Osteocyte (in vitro differentiated cells): ENCODE measurements at places on chromosomes 2 and 18. TPM values are rescaled to one million over a fixed set of nuclear protein-coding genes. Genes with fewer than 3 reads are reported as not detected.
A peak's percentile ranks its signal among the peaks of the same experiment; 100 is the strongest.

DNA sequence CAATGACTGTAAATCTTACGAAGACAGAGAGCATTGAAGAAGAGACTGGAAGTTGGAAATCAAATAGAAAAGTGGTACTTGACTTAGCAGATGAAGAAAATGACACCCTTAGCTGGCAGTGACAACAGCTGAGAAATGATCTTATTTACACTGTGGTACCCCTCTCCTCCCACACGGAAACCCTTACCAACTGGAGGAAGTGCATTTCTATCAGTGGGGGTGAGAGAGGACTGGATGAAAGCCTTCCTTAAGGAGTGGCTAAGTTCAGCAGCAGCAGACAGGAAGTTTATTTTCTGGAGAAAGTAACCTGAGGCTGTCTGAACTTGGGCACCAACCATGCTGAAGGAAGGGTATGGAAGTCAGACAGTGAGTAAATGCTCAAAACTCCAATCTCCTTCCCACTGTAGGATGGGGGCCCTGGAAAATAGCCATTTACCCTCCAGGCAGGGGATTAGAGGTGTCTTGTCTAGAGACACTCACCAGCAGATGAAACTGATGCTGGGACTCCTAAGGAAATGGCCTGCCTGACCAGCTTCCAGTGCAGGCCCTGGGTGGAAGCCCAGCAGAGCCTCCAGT is 160.2 kb upstream of the NCK2 start:
- peaks cover 12% of the 10 kb centered on the region for H3K4me1 ChIP-seq
- DNase-seq, result no peak
- no peaks in the 10 kb centered on the region for H3K36me3 ChIP-seq
- H3K27me3 ChIP-seq, result no peaks in the 10 kb centered on the region
- H3K4me3 ChIP-seq, result no peak overlapping the region

DNA sequence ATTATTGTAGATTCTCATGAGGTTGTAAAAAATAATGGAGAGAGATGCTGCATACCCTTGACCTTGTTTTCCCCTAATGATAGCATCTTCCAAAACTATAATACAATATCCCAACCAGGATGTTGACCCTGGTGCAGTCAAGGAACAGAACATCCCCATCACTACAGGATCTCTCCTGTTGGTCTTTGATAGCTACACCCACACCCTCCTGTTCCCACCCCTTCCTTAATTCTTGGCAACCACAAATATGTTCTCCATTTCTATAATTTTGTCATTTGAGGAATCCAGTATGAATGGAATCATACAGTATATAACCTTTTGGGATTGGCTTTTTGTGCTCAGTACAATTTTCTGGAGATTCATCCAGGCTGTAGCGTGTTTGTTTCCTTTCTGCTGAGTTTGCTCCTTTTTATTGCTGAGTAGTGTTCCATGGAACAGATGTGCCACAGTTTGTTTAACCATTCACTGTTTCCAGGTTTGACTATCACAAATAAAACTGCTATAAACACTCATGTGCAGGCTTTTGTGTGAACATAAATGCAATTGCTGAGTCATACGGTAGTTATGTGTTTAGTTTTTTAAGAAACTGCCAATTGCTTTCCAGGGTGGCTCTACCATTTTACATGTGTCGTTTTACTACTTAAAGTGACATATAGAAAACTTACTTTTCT is 22.2 kb downstream of the MCFD2 start:
- H3K4me3 ChIP-seq, result no peak overlapping the region
- peaks cover 25% of the 10 kb centered on the region for H3K4me1 ChIP-seq
- peak overlapping the region; percentile 32 for H3K27ac ChIP-seq
- no peaks in the 10 kb centered on the region for H3K36me3 ChIP-seq
- no peak for DNase-seq
- no peaks in the 10 kb centered on the region for H3K27me3 ChIP-seq

GRCh38 chr2:28869494-28870145 is 489 bp downstream of the TRMT61B start:
- no peak for DNase-seq
- H3K4me3 ChIP-seq, result peak overlapping the region; percentile 96
- H3K27me3 ChIP-seq, result peaks cover 1% of the 10 kb centered on the region
- peaks cover 26% of the 10 kb centered on the region for H3K4me1 ChIP-seq

- H3K36me3 ChIP-seq, result no peaks in the 10 kb centered on the region
- DNase-seq, result no peak
- H3K4me3 ChIP-seq, result no peak overlapping the region
Observed at GRCh38 chr2:84924173-84925106, 19.0 kb downstream of the TMSB10 start.

DNA sequence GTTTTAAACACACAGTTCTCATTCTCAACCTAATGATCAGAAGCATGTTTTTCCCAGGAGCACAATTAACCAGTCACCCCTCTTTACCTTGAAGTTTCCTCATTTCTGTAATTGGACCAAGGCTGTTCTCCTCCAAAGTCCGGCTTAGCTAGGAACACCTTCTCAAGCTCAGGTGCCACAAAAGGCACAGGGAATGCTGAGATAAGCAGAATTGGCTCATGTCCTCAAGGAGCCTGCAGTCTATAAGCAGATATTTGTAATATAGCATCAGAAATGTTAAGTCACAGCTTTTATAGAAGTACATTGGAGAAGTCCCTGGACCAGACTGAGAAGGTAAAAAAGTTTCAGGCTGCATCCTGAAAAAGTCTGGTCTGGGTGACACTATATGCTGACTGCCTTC is 20.7 kb downstream of the OSR1 start:
- no peak overlapping the region for H3K4me3 ChIP-seq
- H3K27ac ChIP-seq, result no peak overlapping the region
- H3K36me3 ChIP-seq, result peaks cover 9% of the 10 kb centered on the region
- no peaks in the 10 kb centered on the region for H3K27me3 ChIP-seq
- no peak for DNase-seq
- no peaks in the 10 kb centered on the region for H3K4me1 ChIP-seq

DNA sequence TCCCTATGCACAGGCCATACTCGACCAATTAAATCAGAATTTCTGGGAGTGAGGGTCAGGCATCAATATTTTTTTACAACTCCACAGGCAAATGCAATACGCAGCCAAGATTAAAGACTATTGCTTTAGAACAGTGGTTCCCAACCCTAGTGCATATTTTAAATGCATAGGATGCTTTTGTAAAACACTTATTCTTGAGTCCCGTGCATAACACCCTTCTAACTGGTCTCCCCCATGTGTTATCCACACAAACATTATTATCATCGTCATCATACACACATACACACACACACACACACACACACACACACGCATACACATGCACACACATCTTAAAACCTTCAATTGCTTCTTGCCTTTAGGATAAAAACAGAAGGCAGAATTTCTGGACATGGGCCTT is 145.0 kb upstream of the PELI1 start:
- peak overlapping the region; percentile 87 for H3K27ac ChIP-seq
- H3K4me1 ChIP-seq, result peaks cover 39% of the 10 kb centered on the region
- H3K36me3 ChIP-seq, result no peaks in the 10 kb centered on the region
- H3K4me3 ChIP-seq, result no peak overlapping the region
- H3K27me3 ChIP-seq, result peaks cover 2% of the 10 kb centered on the region

- H3K27ac ChIP-seq, result peak overlapping the region; percentile 78
- DNase-seq, result no peak
- H3K4me3 ChIP-seq, result peak overlapping the region; percentile 37
Observed at GRCh38 chr2:102514061-102514785, 41.2 kb downstream of the SLC9A4 start.

- no peaks in the 10 kb centered on the region for H3K36me3 ChIP-seq
- peaks cover 51% of the 10 kb centered on the region for H3K4me1 ChIP-seq
- peak within 1 kb of the TSS; percentile 97 for H3K27ac ChIP-seq
- H3K27me3 ChIP-seq, result no peaks in the 10 kb centered on the region
- DNase-seq, result peak; percentile 86
Observed at GRCh38 chr2:214808981-214809750, at the start of gene BARD1. Gene BARD1, minus strand, starts transcription at chr2:214809683. Its CDS starts 114 bp downstream, at chr2:214809569.

- peak; percentile 36 for DNase-seq
- peaks cover 39% of the 10 kb centered on the region for H3K4me1 ChIP-seq
- H3K4me3 ChIP-seq, result no peak overlapping the region
- H3K27me3 ChIP-seq, result peaks cover 3% of the 10 kb centered on the region
- no peaks in the 10 kb centered on the region for H3K36me3 ChIP-seq
- H3K27ac ChIP-seq, result peak overlapping the region; percentile 12
Observed at GRCh38 chr18:9413576-9413975, 61.7 kb upstream of the RALBP1 start.

GRCh38 chr2:48346124-48346536 is 183.8 kb upstream of the STON1 start:
- H3K4me3 ChIP-seq, result no peak overlapping the region
- H3K27me3 ChIP-seq, result no peaks in the 10 kb centered on the region

DNA sequence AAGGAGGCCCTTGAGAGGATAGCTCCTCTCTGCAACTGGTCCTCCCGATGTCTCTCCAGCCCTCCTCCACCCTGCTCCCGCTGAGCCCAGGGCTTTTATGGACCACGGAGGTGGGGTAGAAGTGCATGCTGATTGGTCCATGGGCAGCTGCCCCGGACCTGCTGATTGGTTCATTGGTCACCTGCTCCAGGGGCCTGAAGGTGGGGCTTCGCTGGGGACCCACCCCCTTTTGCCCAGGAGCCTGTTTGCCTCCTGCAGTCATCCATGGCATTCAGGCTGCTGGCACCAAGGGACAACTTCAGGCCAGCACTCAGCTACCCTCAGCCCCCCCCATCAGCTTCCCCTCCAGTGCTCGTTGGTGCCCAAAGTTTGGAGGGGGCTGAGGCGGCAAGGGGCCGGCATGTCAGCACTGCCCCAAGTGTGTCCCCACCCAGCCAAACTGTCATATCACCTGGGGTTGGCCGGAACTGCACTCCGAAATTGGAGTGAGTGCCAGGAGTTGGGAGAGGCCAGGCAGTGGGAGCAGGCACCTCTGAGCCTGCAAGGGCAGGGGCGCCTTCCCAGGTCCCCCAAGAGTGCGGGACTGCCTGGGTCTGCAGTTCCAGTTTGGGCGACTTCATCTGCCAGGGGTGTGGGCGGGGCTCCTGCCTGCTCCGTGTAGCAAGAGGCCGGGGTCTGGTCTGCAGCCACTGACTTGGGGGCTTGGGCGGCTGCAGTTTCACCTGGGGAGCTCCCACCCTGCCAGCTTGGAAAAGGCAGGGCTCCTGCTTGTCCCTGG is 288.9 kb downstream of the RDH14 start:
- H3K4me1 ChIP-seq, result peaks cover 3% of the 10 kb centered on the region
- DNase-seq, result no peak
- no peaks in the 10 kb centered on the region for H3K36me3 ChIP-seq
- H3K27me3 ChIP-seq, result no peaks in the 10 kb centered on the region
- H3K4me3 ChIP-seq, result no peak overlapping the region
- H3K27ac ChIP-seq, result no peak overlapping the region

GRCh38 chr2:204183608-204184007 is 247.0 kb downstream of the ICOS start:
- no peaks in the 10 kb centered on the region for H3K4me1 ChIP-seq
- no peak for DNase-seq

DNA sequence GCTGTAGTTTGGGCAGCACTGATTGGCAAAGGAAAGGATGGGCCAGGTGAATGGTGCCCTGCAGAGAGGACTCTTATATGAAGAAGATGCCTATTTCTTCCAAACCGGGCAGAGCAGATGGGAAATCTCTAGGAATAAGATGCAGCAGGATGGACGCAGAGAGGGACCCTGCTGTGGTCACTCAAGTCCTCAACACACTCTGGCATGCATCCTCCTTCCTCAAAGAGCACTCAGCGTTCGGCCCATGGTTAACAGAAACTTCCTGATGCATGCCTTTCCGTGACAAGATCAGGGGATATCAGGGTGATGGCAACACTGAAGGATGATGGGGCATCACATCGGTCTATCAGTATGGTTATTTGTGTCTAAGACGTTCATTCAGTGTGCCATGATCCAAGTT is 232.7 kb downstream of the TTC32 start:
- H3K27ac ChIP-seq, result no peak overlapping the region
- peak; percentile 51 for DNase-seq
- no peak overlapping the region for H3K4me3 ChIP-seq

DNA sequence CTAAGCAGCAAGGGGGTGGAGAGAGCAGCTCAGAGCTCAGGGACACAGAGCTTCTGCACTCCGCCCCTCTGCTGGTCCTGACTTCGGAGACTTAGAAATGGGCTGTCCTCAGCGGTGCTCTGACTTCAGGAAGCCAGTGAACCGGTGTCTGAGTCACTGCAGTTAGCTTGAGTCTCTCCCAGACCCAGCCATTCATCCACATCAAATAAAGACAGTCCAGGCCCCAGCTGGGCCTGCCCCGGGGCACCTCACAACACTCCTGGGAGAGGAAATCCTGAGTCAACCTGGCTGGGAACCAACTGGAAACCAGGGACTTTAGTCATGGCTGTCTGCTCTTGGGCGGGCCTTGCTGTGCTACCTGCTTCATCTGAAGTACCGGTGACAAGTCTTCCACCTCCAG is 5.4 kb upstream of the ITGB6 start:
- peaks cover 81% of the 10 kb centered on the region for H3K4me1 ChIP-seq
- H3K27me3 ChIP-seq, result no peaks in the 10 kb centered on the region
- peaks cover 2% of the 10 kb centered on the region for H3K36me3 ChIP-seq
- peak overlapping the region; percentile 96 for H3K27ac ChIP-seq
- DNase-seq, result peak; percentile 88

- no peaks in the 10 kb centered on the region for H3K4me1 ChIP-seq
- H3K36me3 ChIP-seq, result peaks cover 29% of the 10 kb centered on the region
- no peak overlapping the region for H3K27ac ChIP-seq
- no peak for DNase-seq
- H3K4me3 ChIP-seq, result no peak overlapping the region
Observed at GRCh38 chr2:99198103-99198841, 17.3 kb downstream of the MRPL30 start.

GRCh38 chr2:64478502-64479230 is 24.7 kb downstream of the LGALSL start:
- H3K4me3 ChIP-seq, result no peak overlapping the region
- peaks cover 5% of the 10 kb centered on the region for H3K27me3 ChIP-seq

C2orf80 gene
- total RNA-seq, result not detected in 2 replicates

LYPD1 gene
- 0.18 and 0.19 TPM in 2 replicates for total RNA-seq

MALL gene
- 0.64 and 0.68 TPM in 2 replicates for total RNA-seq

DYNAP gene
- total RNA-seq, result not detected in 2 replicates

SATB2 gene
- 11.6 and 12.8 TPM in 2 replicates for total RNA-seq
